NCI-H2029 treated with DMSO at 0.1 percent for 48 hours (cell line): ENCODE measurements at places on chromosomes 2 and 18.
A peak's percentile ranks its signal among the peaks of the same experiment; 100 is the strongest.

DNA sequence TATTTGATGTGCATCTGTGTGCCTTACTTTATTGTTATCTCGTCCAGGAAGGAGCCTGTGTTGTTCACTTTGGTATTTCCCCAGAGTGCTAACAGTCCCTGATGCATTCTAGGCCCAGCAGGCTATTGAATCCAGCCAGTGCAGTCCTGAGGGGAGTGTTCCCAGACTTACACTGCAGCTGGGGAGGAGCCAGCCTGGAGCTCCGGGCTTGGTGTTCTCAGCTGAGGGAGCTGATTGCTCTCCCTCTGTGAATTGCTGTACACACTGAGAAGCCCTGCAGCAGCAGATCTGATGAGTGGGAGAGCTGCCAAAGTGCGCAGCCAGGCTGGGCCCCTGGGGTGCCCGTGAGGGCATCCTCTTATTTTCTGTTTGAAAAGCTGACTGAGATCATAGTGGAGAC, 159.2 kb downstream of the GALNT3 start:
- DNase-seq: no peak

GRCh38 chr2:8406271-8406670, 275.6 kb upstream of the ID2 start:
- DNase-seq: no peak

- no peak for DNase-seq
Observed at GRCh38 chr2:3469486-3469885, 49.8 kb downstream of the ADI1 start.

DNA sequence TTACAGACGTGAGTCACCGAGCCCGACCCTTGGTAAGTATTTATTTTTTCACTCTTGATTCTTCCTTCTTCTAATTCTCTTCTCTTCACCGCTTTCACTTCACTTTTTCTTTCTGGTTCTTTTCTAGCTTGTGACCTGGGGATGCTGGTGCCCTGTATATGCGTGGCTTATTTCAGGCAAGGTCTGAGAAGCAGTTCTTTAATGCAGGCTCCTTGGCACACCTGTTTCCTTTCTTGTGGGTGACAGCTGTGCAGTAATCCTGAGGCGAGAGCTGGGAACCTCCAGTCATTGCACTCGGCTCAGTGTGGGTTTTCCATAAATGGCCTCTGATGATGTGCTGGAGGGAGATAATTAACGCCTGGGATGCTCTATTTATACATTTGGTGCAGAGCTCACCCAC, 193.8 kb downstream of the TSN start:
- DNase-seq: no peak

DNA sequence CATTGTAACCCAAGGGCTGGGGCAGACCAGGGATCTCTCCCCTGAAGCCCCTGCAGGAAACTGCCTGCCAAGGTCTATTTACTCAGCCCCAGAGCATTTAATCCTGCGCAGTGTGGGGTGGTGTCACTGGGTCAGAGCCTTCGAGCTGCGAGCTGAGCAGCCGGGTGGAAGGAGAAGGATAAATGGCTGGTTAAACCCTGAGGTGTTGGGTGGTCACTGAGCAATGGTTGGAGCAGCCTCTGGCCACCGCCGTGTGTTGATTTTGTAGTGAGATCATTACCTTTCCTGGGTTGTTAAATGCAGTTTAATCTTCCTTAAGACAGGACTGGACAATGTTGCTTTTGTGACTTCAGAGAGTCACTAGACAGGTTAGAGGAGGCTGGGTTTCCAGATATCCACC, 98.1 kb downstream of the SETBP1 start:
- no peak for DNase-seq

- no peak for DNase-seq
Observed at GRCh38 chr2:160270571-160271113, 70.6 kb upstream of the ITGB6 start.

- DNase-seq: no peak
Observed at GRCh38 chr2:64391424-64391823, 62.5 kb upstream of the LGALSL start.

DNA sequence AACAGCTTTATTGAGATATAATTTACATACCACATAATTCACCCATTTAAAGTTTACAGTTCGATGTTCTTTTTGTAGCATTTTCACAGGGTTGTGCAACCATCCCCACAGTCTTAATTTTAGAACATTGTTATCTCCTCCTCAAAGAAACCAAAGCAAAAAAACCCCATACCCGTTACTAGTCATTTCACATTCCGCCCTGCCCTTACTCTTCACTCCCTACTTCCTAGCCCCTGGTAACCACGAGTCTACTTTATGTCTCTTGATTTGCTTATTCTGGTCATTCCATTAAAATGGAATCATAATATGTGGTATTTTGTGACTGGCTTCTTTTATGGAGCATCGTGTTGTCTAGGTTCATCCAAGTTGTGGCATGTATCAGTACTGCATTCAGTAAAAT, 137.7 kb downstream of the TANC1 start:
- no peak for DNase-seq

GRCh38 chr2:127531221-127531648, 4.2 kb upstream of the MYO7B start:
- DNase-seq: no peak

GRCh38 chr2:142153601-142154000, 22.8 kb upstream of the LRP1B start:
- DNase-seq: no peak

- no peak for DNase-seq
Observed at GRCh38 chr2:228699400-228699799, 517.9 kb upstream of the SPHKAP start.

DNA sequence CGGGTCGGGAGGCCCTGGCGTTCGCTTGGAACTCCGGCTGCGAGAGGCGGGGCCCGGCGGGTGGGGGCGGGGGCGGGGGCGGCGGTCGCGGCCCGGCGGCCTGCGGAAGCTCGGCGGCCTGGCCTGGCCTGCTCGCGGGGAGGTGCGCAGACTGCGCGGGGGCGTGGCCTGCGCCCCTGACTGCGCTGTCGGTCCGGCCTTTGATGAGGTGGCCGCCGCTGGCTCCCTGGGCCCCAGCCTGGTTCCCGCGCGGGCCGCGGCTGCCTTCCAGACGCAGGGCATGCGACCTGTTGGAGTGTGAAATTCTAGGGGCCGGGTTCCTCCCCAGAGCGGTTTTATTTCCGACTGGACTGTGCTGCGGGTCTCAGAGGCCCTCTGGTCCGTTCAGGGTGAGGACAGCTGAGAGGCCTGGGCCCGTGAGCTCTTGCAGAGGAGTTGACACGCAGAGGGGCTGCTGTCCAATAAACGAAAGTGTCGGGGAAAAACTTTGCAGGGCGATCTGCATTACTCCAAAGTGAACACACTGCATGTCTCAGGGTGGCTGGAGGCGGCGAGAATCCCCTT, 629 bp downstream of the NRBP1 start:
- DNase-seq: no peak

DNA sequence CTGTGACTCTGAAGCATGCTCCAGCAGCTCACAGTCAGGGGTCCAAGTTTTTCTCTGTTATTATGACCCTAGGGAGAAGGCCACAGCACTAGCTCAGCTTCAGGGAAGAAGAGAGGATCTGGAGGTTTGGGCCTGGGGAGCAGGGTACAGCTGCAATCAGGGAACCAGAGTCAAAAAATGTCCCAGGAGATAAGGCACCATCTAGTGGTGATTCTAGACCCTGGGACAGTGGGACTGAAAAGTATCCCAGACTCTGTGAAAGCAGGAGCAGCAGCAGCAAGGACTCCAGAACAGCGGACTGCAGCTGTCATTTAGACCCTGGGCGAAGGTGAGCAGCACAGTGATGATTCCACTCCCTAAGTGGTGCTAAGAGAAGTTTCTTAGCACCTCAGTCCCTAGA, 278.4 kb upstream of the DDX18 start:
- DNase-seq: no peak

DNA sequence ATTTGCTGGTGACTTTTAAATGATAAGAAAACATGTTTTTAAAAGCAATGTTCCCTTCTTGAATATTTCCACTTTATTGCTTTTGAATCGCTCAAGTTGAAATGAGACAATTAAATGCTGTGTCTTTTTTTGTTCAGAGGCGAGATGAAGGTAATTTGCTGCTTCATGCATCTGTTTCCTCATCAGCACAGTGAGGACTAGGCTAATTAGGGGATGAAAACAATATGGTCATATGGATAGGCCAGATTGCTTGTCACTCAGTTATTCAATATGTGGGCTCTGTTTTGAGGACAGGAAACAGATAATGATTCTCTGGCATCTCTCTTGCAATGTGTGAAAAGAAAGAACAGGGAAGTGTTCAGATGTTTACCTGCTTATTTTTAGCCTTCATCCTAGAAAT, 61.0 kb downstream of the ERBB4 start:
- no peak for DNase-seq

- DNase-seq: no peak
Observed at GRCh38 chr2:232075080-232075479, 113.6 kb downstream of the DIS3L2 start.

- peak; percentile 63 for DNase-seq
Observed at GRCh38 chr2:105804266-105804665, 59.6 kb downstream of the NCK2 start.

DNA sequence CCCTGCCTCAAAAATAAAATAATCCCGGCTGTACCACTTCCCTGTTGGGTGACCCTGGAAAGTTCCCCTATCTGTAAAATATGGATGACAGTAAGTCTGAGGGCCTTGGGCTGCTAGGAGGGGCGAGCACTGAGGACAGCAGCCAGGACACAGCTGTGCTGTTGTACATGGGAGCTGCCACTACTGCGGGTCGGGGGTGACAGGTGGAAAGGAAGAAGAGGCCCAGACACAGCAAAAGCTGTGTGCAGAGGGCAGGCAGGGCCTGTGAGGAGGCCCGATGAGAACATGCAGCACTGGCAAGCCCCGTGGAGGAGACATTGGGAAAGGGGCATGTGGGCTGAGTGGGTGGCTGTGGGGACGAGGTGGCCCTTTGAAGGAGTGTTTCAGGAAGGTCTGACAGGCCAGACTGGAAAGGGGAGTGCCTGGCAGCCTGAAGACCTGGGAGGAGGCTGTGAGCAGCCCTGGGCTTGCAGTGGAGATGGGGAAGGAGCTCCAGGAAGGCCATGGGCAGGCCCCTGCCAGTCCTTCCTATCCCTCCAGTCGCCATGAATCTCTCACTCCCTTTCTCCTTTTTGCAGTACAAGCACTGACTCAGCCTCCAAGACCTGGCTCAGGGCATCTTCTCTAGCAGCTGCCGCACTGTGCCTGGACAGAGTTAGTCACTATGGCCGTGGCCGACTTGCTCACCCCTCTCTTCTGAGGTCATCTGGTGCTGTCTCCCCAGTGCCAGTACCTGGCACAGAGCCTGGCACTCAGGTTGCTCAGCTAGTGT, 28.9 kb upstream of the SEMA4C start:
- DNase-seq: no peak

DNA sequence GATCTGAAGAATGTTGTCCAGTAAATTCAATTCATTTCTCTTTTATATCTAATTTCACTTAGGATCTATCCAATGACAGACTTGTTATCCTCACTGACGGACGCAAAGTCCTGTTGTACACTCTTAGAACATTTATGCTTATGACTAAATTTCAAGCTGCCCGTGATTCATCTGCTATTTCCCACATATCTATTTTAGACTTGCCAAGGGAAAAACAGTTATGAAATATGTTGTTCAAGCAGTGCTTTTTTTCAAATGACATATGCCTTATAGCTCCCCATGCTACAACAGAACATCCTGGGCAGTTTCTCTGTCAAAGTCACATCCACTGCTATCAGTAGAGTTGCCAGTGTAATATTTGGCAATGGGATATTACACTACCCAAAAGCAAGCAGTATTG, 94.2 kb upstream of the CBLN2 start:
- no peak for DNase-seq

DNA sequence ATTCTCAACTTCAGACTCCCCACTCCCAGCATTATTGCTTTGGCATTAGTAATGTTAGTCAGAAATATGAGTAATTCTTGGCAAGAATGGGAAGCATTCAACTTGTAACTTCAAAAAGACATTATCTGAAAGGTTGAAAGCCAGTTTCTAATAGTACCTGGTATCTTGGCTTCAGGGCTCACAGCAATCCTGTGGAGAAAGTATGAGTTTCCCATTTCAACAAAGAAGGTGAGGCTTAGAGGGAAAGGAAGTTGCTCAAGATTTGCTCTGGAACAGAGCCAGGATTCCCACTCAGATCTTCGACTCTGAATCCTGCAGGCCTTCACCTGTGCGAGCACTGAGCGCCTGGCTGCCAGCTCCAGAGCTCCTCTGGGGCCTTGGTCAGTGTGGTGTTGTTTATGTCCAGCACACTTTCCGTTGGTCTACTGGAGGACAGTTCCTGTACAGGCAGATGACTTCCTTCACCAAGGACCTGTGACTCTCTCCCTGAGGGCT, 136.1 kb downstream of the MCFD2 start:
- no peak for DNase-seq

DNA sequence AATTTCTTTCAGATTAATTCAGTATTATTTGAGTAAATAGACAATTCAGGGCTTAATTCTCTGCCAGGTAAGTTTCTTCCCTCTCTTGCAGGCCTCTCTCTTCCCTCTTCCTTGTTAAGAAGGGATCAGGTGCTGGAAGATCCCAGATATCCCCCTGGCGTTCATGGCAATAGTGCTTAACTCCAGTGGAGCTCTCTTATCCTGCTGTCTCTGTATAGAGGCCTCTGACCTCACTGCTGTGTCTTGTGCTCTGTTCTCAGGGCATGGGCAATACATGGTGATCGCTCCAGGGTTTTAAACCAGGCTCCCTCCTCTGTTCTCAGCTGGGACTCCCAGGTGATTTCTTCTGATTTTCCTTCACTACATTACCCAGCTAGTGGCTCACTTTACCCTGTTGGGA, 226.8 kb downstream of the MC4R start:
- DNase-seq: no peak

- no peak for DNase-seq
Observed at GRCh38 chr2:145677371-145677770, 1157.5 kb upstream of the ZEB2 start.

- no peak for DNase-seq
Observed at GRCh38 chr18:48122376-48122775, 191.9 kb upstream of the SMAD2 start.

GRCh38 chr2:73297151-73297559, 3.8 kb upstream of the EGR4 start:
- DNase-seq: no peak

- DNase-seq: no peak
Observed at GRCh38 chr2:124046332-124046731, 21.2 kb downstream of the CNTNAP5 start.

DNA sequence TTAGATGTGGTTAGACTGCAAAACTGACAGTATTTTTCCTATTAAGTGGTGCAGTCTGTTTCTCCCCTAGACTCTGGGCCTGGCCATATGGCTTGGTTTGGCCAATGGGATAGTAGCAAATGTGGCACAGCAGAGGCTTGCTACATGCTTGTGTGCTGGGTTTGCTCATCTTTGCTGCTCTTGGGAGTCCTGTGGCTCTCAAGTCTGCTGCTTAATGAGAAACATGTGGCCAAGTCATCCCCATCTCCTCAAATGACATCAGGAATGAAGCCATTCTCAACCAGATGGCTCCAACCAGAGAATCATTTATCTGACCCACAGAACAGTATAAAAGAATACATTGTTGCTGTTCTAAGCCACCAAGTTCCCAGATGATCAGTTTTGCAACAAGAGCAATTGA, 57.1 kb upstream of the PAX3 start:
- no peak for DNase-seq

- no peak for DNase-seq
Observed at GRCh38 chr2:274503-274902, 9.8 kb downstream of the ACP1 start.
